ENCODE measurements at places on chromosomes 11 and 22.
A peak's percentile ranks its signal among the peaks of the same experiment; 100 is the strongest.

DNA sequence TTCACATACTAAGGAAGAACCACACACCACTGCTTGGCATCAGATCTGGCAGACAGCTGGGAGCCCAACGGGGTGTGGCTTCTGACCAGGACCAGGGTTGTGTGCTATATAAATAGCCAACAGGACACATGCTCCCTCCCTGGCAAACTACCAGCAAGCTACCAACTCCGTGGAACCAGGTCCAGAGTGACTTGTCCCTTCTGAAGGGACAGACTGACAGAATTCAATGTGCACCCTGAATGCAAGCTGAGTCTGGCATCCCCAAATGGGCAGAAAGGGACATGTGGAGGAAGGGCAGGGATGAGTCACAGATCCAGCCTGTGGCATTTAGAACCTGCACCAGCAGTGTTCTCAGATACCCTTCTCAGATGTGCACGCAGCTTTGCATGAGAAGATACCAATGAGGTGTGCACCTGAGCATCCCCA, 92.9 kb downstream of the MICAL3 start:
- peak; percentile 72 for DNase-seq

DNA sequence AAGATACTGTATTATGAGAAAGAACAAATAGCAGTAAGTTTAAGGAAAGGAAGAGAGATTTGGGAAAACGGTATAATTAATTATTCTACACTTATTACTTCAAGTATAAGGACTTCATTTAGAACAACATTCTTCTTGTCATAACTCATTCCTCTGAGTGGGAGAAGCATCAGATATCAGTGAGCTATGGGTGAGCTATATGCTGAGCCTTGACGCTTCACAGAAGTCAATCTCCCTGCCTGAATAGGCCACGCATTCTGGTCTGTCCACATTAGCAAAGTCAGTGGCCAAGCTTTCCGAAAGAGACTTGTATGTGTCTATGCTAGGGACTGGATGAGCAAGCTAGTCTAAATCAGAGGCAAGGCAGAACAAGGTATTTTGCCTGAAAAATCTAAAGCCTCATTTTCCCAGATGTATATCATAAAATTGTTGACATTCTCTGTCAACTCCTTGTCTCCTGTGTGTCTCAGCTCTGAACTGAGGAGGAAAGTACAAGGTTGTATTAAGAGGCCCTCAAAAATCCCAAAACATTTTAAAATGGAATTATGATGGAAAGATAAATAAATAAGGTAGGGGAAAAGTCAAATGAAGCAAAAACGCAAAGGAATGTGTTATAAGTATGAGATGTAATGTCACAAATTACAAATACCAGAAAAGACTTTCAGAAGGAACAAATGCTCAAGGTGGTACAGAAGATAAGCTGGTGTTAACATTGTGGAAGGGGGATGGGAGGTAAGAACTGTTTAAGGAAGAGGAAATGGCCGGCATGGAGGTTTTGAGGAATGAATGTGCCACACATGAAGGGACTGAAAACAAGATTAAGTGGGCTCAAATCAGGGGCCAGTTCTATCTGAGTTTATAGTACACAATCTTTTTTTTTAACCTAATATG, 1.4 kb downstream of the OR52N2 start:
- DNase-seq, result no peak

DNA sequence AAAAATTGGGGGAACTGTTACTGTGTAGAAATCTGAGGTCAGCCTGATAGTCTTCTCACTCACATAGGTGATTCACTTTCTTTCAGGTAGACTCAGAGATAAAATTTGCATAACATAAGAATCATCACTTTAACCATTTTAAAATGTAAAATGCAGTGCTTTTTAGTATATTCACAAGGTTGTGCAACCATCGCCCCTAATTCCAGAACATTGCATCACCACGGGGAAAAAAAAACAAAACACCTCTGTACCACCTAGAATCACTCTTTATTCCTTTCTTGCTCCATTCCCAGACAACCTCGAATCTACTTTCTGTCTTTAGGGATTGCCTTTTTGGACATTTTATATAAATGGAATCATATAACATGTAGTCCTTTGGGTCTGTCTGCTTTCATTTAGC, 20.9 kb downstream of the CHEK1 start:
- no peak for DNase-seq

DNA sequence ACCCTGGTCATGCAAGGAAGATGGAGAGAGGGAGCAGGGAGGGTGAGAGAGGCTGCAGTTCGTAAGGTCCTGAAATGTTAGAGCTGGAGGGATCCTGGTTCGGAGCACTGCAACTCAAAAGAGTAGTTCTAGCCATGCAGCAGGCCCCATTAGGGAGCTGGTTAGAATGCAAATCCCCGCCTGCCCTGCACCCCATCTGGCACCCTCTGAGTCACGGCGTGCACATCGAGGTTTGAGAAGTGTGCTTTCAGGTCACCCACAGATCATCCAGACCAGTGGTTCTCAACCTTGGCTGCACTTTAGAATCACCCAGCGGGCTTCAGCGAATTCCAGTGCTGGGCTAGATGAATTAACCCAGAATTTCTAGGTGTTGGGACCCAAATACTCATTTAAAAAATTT, 48.2 kb downstream of the ST3GAL4 start:
- DNase-seq, result no peak

DNA sequence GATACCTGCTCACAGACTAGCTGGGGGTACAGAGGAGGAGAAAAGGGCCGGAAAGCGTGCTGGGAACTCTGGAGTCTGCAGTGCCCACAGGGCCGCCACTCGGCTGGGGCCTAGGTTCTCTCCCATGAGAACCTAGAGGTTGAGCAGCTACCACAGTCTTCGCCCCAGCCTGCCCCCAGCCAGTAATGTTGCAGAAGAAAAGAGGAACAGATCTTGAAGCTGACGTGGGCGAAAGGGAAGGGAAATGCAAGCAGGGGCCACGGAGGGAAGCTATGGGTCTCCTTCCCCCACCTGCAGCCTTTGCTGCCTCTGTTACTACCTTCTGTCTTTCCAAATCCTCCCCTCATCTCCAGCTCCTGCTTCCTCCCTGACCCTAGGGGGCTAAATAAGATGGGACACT, 28.8 kb upstream of the P2RY2 start:
- no peak for DNase-seq

DNA sequence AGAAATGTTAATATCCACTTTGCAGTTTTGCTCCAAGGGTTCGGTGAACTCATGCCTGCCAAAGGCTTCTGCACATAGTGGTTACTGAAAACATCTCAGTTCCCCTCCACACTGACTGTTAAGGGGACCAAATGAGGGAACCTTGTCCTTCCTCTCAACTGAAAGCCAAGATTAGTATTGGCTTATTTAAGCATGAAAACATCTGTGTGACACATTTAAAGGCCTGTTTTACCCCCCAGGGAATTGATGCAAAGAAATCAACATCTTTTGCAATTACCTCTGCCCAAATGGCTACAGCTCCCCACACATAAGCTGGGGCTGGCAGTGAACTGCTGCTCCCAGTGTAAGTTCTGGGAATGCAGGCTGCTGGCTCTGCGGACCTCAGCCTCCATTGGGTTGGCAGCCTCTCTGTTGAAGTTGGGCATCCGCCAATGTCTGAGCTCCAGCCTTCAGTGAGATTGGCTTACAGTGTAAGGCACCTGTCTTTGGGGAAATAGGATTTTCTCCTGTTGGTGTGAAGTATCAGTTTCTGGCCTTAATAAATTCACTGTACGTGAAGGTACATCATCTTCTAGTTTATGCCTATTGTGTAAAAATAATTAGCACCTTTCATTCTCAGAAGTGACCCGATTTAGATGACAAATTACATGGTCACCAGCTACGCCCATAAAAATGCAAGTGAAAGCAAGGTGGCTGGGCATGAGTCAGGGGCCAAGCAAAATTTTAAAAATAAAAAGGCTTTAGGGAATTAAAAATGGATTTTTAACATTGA, 213.4 kb upstream of the SYN3 start:
- no peak for DNase-seq

DNA sequence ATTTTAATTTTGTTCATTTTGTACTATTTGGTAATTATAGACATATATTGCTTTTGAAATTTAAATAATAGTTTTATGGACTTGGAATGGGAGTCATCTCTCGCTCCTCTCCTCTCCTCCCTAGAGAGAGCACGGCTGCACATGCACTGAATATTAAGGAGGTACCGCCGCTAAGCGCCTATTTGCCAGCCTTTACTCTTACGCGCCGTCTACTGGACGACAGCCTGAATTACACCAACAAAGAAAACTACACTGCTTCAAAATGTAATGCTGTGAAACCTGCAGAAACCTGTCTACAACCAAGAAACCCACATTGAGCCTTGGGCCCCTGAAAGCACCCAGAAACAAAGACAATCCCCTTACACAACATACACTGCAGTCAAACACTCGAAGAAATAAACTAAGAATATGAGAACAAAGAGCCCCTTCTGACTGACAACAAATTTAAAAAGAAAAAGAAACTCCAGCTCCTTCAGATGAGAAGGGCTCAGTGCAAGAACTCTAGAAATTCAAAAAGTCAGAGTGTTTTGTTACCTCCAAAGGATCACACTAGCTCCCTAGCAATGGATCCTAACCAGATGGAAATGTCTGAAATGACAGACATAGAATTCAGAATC, 737.2 kb downstream of the LRRC4C start:
- DNase-seq, result no peak

GRCh38 chr11:72422414-72422813, 11.9 kb downstream of the CLPB start:
- no peak for DNase-seq

DNA sequence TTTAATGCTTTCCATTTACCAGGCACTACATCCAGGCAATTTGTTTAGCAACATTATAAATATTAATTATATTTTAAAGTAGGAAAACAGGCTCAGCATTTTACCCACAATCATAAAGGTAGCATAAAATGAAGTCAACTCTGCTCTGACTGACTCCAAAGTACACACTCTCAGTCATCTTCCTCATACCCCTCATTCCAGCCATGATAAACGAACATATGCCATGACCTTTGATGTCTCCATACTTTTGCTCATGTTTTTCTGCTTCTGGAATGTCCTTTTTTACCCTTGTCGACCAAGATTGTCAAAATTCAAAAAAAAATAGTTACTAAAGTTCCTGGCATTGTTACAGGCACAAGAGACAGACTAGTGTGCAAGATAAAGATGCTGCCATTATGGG, 77.7 kb upstream of the SOX6 start:
- no peak for DNase-seq

- DNase-seq, result no peak
Observed at GRCh38 chr11:80595011-80595410, 1154.2 kb upstream of the TENM4 start.

DNA sequence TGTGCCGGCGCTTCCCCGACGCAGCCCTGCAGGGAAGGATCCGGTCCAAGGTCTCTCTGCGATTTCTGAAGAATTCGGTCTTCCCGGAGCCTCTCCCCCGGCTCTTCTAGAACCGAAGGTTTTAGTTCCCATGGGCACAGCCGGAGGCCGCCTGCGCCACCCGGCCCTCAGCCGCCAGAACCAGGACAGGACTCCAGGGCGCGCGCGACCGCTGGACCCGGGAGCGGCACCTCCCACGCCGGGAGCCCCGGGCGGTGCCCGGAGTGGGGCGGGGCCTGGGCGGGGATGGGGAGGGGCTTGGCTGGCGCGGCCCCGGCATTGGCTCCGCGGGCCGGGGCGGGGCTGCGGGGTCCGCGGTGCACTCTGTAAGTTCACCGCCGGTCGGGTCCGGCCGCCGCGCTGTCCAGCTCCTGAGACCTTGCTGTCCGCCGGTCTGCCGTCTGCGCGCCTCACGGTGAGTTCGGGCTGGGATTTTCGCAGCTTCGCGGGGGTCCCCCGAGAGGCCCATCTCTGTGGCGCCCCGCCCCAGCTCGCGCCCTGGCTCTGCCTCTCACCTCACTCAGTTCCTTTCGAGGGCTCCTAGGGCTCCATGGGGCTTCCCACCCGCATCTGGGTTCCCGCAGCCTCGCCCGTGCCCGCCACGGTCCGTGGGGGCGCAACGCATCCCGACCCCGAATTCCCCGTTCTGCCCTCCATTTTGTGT, at the start of gene CDC42EP2:
Gene CDC42EP2, plus strand, starts transcription at position 366 of the 703 bp plus-strand sequence. CDS start 6,033 bp downstream, outside the sequence.
- no peak for DNase-seq

DNA sequence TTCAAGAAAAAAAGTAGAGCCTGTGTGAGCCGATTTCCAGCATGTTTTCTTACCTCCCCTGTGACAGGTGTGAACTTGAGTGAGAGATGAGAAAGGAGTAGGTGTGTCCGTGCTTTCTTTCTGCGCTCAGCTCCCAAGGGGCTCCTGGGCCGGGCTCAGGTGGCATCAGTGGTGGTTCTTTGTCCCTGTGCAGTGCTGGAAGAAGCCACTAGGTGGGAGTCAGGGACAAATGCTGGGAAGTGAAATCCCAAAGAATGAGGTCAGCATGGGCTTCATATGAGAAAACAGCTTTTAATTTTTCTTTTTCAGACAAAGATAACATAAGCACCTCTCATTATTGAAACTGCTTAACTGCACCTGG, 57.8 kb downstream of the PPFIBP2 start:
- DNase-seq, result peak; percentile 76

DNA sequence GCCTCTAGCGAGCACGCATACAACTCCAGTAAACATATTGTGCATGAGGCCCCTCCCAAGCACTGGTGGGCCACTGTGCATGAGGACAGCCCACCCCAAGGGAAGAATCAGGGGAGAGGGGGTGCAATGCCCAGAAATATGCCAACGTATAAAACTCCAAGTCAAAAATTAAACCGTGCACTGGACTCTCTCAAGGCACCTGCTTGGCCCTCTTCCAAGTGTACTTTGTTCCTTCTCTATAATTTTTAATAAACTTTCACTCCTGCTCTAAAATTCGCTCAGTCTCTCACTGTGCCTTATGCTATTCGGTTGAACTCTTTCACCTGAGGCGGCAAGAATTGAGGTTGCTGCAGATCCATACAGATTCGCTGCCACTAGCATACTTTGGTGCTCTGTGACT, 465.3 kb upstream of the TENM4 start:
- DNase-seq, result no peak

Data from NCI-H446 (cell line).